ENCODE measurements at places on chromosomes 12 and 14. TPM values are rescaled to one million over a fixed set of nuclear protein-coding genes. Genes with fewer than 3 reads are reported as not detected.

DACT1 gene
- 4.7 TPM for total RNA-seq

TSPAN19 gene
- total RNA-seq, result not detected

FOXA1 gene
- 0.12 TPM for total RNA-seq

PGF gene
- 0.10 TPM for total RNA-seq

MANSC4 gene
- total RNA-seq, result not detected

DNA sequence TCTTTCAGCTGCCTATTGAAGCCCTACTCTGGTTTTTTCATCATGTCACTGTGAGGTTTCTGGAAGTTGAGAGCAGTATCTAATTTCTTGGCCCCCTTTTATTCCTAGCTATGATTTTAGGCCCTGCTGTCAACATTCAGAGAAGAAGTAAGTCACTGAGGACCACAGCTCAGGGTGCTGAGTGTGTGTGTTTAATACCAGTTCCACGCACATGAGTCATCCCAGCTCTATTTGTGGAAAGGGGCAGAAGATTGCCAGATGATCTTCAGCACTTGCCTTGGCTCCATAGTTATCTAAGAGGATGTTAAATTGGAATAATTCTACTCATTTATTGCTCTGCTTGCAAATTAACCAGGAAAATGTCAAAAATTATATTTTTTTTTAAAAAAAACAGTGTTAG lies 65.5 kb upstream of the SLC38A4 start:
- no peak overlapping the region for H3K4me3 ChIP-seq
- no peaks in the 10 kb centered on the region for H3K36me3 ChIP-seq
- peaks cover 11% of the 10 kb centered on the region for H3K27me3 ChIP-seq
- H3K27ac ChIP-seq, result no peak overlapping the region

GRCh38 chr14:57512220-57512619 lies 18.6 kb upstream of the CCDC198 start:
- H3K36me3 ChIP-seq, result peaks cover 2% of the 10 kb centered on the region
- no peak overlapping the region for H3K4me3 ChIP-seq
- peaks cover 3% of the 10 kb centered on the region for H3K27me3 ChIP-seq
- H3K4me1 ChIP-seq, result no peaks in the 10 kb centered on the region
- DNase-seq, result no peak

DNA sequence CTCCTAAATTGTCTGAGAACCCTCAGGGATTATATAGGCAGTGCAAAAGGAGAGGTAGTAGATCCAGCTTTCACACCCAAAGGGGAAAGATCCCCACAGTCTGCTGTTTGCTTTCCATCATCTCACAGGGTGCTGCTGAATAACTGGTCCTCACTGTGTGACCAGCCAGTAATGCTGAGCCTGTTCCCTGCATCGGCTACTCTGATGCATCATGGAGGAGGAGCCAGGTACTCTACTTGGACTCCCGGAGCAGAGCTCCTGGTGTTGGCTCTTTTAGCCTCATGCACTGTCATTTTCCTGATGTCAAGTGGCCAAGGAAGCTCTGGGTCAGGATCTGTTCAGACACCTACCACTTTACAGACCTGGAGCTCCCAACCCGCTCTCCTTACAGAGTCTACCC lies 127.4 kb upstream of the ATF1 start:
- no peak overlapping the region for H3K27ac ChIP-seq
- peaks cover 6% of the 10 kb centered on the region for H3K36me3 ChIP-seq
- DNase-seq, result no peak
- H3K27me3 ChIP-seq, result no peaks in the 10 kb centered on the region
- H3K4me3 ChIP-seq, result no peak overlapping the region
- peaks cover 41% of the 10 kb centered on the region for H3K4me1 ChIP-seq

DNA sequence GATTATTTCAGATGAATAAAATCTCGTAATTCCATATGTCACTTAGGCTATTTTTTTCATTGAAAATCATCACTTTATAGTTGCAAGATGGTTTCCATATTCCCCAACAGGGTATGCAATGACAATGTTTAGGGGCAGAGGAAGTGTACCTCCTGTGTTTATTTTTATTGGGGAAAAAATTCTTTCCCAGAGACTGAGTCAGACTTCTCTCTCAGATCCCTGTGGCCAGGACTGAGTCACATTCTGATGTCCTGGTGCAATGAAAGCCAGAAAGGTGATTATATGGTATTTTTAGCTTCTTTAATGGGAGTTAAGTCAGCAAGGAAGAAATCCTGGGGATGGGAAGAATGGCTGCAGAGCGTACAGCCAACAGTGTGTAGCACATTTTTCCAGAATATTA lies 196.9 kb upstream of the ALG10 start:
- H3K27me3 ChIP-seq, result no peaks in the 10 kb centered on the region
- no peaks in the 10 kb centered on the region for H3K36me3 ChIP-seq
- no peak overlapping the region for H3K27ac ChIP-seq
- H3K4me1 ChIP-seq, result no peaks in the 10 kb centered on the region
- DNase-seq, result no peak
- H3K4me3 ChIP-seq, result no peak overlapping the region

- H3K4me1 ChIP-seq, result no peaks in the 10 kb centered on the region
- no peak for DNase-seq
- no peak overlapping the region for H3K4me3 ChIP-seq
- no peaks in the 10 kb centered on the region for H3K36me3 ChIP-seq
- H3K27me3 ChIP-seq, result no peaks in the 10 kb centered on the region
- no peak overlapping the region for H3K27ac ChIP-seq
These were observed 235.2 kb upstream of the SRRM4 start for GRCh38 chr12:118746176-118746575.

GRCh38 chr14:101010835-101011234 lies 107.3 kb upstream of the RTL1 start:
- H3K4me3 ChIP-seq, result no peak overlapping the region
- H3K27ac ChIP-seq, result no peak overlapping the region
- peaks cover 13% of the 10 kb centered on the region for H3K27me3 ChIP-seq
- H3K4me1 ChIP-seq, result no peaks in the 10 kb centered on the region

DNA sequence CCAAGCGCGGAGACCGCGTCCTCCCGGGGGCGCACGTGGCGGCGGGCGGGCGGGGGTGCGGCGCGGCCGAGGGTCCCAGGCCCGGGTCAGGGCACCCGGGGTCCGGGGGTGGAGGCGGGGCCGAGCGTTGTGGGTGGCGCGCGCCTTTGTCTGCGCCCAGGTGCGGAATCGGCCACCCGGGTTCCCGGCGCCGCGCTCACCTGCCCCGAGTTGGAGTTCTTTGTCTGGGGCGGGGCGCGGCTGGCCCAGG lies 50.1 kb downstream of the LRCOL1 start:
- peaks cover 15% of the 10 kb centered on the region for H3K4me1 ChIP-seq
- peak; percentile 22 for DNase-seq
- H3K4me3 ChIP-seq, result no peak overlapping the region
- H3K27ac ChIP-seq, result no peak overlapping the region
- H3K27me3 ChIP-seq, result peaks cover 4% of the 10 kb centered on the region

DNA sequence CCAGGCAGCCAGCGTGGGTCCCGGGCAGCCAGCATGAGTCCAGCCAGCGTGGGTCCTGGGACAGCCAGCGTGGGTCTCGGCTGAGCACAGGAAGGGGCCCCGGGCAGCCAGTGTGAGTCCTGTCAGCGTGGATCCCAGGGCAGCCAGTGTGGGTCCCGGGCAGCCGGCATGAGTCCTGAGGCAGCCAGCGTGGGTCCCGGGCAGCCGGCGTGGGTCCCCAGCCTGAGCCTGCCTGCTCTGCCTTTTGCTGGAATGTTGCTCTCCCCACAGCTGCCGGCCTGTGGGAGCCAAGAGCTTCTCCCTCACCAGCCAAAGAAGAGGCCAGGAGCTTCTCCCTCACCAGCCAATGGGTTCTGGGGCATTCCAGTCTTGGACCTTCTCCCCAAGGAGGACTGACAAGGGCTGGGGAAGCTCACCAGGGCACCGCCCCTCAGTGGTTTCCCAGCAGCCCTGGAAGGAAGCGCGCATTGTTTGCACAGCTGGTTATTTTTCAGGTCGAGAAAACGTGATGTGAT lies 15.0 kb upstream of the RFLNA start:
- H3K27me3 ChIP-seq, result peaks cover 32% of the 10 kb centered on the region
- no peaks in the 10 kb centered on the region for H3K36me3 ChIP-seq
- H3K4me3 ChIP-seq, result no peak overlapping the region
- no peak overlapping the region for H3K27ac ChIP-seq
- no peaks in the 10 kb centered on the region for H3K4me1 ChIP-seq

DNA sequence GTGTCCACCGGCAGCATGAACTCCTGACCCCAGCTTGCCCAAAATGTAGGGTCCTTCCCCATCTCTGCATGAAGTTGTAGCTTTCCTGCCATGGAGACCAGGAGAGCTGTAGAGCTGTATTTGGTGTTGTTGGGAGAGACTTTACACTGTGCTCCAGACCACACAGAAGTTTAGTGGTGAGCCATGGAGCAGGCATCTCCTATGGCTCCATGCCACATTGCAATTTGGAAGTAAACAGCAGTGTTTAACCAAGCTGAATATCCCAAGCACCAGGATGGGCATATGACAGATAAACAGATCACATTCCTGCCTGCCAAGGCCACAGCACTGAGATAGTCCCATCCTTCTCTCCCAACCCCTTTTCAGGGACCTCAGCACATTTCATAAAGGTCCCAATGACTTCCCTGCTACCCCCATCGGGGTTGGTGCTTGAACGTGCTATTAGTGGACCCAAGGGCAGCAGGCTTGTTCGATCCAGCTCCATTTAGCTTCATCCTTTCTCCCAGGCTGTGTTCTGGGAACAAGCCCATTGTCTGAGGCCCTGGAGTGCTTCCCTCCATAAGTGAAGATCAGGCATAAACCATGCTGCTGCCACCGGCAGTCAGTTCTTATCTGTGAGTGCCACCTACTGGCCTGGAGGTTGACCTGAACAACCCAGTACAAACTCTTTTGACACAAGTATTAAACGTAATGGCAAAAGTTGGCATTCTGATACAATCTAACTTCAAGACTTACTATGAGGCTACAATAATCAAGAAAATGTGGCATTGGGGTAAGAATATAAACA lies 172.3 kb upstream of the ATXN7L3B start:
- H3K4me1 ChIP-seq, result no peaks in the 10 kb centered on the region
- peaks cover 6% of the 10 kb centered on the region for H3K27me3 ChIP-seq
- no peaks in the 10 kb centered on the region for H3K36me3 ChIP-seq
- H3K27ac ChIP-seq, result no peak overlapping the region
- DNase-seq, result peak; percentile 34

- H3K36me3 ChIP-seq, result no peaks in the 10 kb centered on the region
- H3K4me3 ChIP-seq, result peak overlapping the region; percentile 79
- peak; percentile 51 for DNase-seq
- H3K27me3 ChIP-seq, result peaks cover 11% of the 10 kb centered on the region
- peak overlapping the region; percentile 34 for H3K27ac ChIP-seq
These were observed 1.2 kb downstream of the PELI2 start for GRCh38 chr14:56119201-56119981.

- peaks cover 2% of the 10 kb centered on the region for H3K27me3 ChIP-seq
- no peak within 1 kb of the TSS for H3K4me3 ChIP-seq
- H3K27ac ChIP-seq, result no peak within 1 kb of the TSS
- DNase-seq, result no peak
These were observed at the start of gene OR4Q2 for GRCh38 chr14:20001863-20002262. TSS of gene OR4Q2 (plus strand) at chr14:20002163.

- H3K4me1 ChIP-seq, result no peaks in the 10 kb centered on the region
- no peak overlapping the region for H3K27ac ChIP-seq
- DNase-seq, result no peak
- H3K27me3 ChIP-seq, result peaks cover 6% of the 10 kb centered on the region
- no peaks in the 10 kb centered on the region for H3K36me3 ChIP-seq
These were observed 180.8 kb downstream of the C12orf50 start for GRCh38 chr12:87848248-87848868.

GRCh38 chr14:53500191-53500590 lies 347.1 kb upstream of the DDHD1 start:
- H3K27me3 ChIP-seq, result no peaks in the 10 kb centered on the region
- no peak overlapping the region for H3K27ac ChIP-seq
- no peak for DNase-seq

GRCh38 chr14:64645220-64645892 lies 58.9 kb upstream of the PLEKHG3 start:
- H3K4me3 ChIP-seq, result no peak overlapping the region
- no peaks in the 10 kb centered on the region for H3K36me3 ChIP-seq
- peaks cover 6% of the 10 kb centered on the region for H3K27me3 ChIP-seq
- no peaks in the 10 kb centered on the region for H3K4me1 ChIP-seq
- H3K27ac ChIP-seq, result no peak overlapping the region

DNA sequence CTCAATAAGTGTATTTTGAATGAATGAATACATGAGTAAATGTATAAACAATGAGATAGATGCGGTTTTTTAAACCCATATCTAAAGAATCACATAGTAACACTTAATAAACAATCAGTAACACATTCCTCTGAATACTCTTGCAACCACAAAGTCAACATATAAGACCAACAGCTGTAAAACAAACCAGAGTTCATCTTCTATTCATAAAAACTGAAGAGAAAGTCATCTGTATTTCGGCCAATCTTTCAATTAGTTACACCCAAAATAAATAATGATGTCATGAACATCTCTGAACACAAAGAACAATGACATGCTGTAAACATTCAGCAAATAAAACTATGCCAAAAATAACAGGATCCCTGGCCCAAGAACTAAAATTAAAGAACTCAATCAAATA lies 47.2 kb downstream of the ARMH4 start:
- H3K27me3 ChIP-seq, result peaks cover 9% of the 10 kb centered on the region
- no peak overlapping the region for H3K27ac ChIP-seq
- DNase-seq, result no peak
- H3K4me1 ChIP-seq, result peaks cover 6% of the 10 kb centered on the region

DNA sequence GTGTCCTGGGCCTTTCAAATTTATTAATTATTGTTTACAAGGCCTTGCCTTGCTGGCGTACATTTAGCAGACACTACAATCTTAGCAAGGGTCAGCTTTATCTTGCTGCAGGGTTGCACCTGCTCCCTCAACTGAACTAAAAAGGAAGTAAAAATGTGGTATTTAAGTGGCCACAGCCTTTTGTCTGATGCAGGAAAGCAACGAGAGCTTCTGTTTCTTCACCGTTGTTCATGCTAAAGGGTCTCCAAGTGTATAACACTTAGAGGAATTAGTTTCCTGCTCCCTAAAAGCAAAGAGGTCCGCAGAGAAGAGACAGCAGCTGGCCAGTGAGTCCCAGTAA lies 62.8 kb upstream of the EGLN3 start:
- H3K27me3 ChIP-seq, result peaks cover 1% of the 10 kb centered on the region
- H3K27ac ChIP-seq, result no peak overlapping the region
- no peak overlapping the region for H3K4me3 ChIP-seq
- no peak for DNase-seq
- peaks cover 7% of the 10 kb centered on the region for H3K4me1 ChIP-seq
- no peaks in the 10 kb centered on the region for H3K36me3 ChIP-seq

Data from activated CD4-positive, alpha-beta memory T cell treated with anti-CD3 and anti-CD28 coated beads for 36 hours (primary cell).